ENCODE measurements at places on chromosomes 3 and 15. TPM values are rescaled to one million over a fixed set of nuclear protein-coding genes. Genes with fewer than 3 reads are reported as not detected.

The GPR87 gene
- not detected for total RNA-seq

The ALDH1L1 gene
- total RNA-seq = 85.5 TPM

The IP6K2 gene
- total RNA-seq = 51.8 TPM

The VIPR1 gene
- total RNA-seq = 0.13 TPM

The CKMT1B gene
- 0.41 TPM for total RNA-seq

DNA sequence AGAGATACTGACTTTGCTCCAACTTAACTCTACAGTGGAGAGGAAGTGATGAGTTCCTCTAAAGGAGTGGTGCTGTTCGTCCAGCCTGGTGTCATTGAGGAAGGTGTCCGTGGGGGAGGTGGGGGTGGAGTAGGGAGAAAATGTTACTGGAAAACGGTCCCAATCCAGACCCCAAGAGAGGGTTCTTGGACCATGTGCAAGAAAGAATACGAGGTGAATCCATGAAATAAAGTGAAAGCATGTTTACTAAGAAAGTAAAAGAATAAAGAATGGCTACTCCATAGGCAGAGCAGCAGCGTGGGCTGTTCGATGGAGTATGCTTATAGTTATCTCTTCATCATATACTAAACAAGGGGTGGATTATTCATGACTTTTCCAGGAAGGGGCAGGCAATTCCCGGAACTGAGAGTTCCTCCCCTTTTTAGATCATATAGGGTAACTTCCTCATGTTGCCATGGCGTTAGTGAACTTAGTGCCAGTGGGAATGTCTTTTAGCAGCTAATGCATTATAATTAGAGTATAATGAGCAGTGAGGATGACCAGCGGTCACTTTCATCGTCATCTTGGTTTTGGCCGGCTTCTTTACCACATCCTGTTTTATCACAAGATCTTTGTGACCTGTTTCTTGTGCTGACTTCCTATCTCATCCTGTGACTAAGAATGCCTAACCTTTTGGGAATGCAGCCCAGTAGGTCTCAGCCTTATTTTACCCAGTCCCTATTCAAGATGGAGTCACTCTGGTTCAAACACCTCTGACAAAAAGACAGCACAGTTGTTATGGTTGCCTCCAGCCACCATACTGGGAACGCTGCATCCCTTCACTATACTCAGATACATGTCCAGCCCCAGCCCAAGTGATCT lies 38.6 kb downstream of the CLEC3B start:
- no peak for DNase-seq

DNA sequence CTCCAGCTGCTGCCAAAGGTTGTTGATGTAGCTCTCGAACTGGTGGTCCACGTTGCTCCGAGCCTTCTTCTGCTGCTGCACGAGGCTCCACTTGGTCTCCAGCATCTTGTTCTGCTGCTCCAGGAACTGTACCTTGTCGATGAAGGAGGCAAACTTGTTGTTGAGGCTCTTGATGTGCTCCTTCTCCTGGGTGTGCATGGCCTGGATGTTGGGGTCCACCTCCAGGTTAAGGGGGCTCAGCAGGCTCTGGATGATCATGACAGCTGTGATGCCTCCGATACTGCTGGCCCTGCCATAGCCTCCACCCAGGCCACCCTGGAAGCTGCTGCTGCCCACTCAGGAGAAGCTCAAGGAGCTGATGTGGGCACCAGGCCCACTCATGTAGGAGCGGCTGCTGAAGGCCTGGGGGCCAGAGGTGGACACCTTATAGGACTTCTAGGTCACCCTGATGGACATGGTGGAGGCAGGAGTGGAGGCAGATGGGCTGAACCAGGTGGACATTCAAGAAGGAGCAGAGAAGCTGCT lies 14.9 kb upstream of the PSTPIP1 start:
- no peak for DNase-seq

- no peak for DNase-seq
Measured at GRCh38 chr3:139519998-139520737, 19.4 kb downstream of the RBP1 start.

DNA sequence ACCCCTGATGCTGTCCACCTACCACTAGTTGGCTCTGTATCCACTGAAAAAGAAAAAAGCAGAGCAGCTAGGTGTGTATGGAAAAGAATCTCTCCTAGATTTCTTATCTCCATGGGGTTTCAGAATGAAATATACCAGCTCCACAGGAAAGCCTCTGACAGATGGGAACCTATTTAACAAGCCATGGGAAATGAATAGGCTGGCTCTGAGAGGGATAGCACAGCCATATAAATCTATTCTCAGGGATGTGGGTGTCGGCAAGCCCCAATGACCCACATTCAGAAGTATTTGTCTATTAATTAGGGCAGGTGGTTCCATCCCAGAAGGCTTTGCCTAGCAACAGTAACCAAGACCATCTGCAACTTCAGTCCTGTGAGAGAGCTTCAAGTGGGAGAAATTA lies 694.1 kb downstream of the AGBL1 start:
- DNase-seq = no peak

- no peak for DNase-seq
Measured at GRCh38 chr15:67782691-67782991, 42.7 kb upstream of the SKOR1 start.

GRCh38 chr3:95401693-95402092 lies 1338.8 kb downstream of the NSUN3 start:
- DNase-seq = no peak

GRCh38 chr3:132321304-132321703 lies 4.1 kb downstream of the ACP3 start:
- DNase-seq = no peak

GRCh38 chr15:66763186-66764071 lies 61.4 kb downstream of the SMAD6 start:
- DNase-seq = peak; percentile 68

DNA sequence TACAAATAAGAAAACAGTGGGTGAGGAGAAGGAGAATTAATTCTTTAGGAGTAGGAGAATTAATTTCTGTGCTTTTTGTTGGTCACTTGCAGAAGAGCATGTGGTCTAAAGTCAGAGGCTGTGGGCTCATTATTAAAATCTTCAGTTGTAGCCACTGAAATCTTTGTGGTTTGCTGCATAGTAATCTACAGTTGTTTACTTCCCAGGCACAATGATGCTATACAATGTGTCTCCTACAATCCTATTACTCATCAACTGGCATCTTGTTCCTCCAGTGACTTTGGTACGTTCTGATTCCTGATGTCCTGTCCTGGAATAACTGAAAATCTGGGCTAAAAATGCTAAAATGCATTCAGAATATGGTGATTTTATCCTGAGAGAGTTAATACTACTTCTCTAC lies 21.0 kb downstream of the IFT122 start:
- no peak for DNase-seq

DNA sequence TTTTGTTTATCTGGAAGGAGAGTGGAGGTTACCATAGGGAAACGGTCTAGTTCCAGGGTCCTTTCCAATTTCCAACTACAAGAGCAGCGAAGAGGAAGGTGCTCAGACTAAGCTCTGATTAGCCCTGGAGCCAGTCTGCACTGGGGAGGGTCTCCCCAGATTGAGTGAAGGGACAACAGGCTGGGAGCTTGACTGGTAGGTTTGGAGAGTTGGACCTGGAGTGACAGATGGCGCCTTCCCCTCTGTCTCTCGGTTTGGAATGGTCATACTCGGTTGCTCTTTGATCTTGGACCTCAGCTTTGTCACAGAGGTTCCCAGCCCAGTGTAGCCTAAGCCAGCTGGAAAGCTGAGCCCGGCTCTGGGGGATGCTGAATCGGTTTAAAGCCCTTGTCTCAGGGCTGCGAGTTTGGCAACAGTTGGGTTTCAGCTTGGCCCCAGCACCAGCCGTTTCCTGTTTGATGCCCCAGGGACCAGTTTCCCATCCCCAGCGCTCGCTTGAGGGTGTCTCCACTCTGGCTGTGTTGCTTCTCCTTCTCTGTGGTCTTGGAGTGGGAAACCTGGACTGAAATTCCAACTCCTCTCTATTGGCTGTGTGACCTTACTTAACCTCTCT lies 53.1 kb upstream of the ULK4 start:
- DNase-seq = peak; percentile 44

DNA sequence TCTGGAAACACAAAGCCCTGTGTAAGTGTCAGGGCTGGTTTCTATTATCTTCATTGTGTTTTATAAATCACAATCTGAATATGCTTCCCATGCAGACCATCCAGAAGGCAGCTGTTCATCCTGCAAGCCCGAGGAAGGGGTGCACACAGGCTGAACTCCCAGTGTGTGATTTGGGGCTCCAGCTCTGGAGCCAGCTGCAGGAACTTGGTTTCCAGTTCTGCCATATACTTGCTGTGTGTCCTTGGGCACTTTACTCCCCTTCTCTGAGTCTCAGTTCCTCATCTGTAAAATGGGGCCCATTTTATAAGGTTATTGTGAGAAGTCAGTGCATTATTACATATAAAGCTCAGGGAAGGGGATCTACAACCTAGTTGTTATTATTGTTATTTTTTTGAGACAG lies 22.6 kb downstream of the CYP8B1 start:
- no peak for DNase-seq

DNA sequence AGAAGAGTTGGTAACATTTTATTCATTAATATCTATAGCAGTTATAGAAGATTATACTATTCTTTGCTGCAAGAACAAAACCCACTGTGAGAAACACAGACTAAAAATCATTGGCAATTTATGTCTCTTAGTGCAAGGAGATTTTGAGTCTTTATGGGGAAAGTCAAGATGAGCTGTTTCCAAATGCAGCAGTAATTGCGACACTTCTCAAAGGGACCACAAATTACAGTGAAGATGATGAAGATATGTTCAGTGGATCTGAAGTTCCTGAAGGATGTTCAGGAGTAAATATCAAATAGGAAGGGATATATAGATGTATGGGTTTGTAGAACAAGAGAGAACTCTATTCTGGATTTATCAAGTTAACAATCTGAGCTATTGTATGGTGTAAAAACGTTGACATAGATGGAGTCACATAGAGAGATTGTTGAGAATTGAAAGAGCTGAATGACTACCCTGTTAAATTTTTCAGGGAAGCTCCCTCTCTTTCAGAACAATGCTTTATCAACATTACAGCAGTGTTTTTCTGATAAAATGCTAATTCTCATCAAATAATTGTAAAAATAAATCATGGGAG lies 71.8 kb downstream of the DTWD1 start:
- no peak for DNase-seq
